Stomach (tissue), 19 donors: ENCODE measurements at places on chromosomes 6 and 20.

DNA sequence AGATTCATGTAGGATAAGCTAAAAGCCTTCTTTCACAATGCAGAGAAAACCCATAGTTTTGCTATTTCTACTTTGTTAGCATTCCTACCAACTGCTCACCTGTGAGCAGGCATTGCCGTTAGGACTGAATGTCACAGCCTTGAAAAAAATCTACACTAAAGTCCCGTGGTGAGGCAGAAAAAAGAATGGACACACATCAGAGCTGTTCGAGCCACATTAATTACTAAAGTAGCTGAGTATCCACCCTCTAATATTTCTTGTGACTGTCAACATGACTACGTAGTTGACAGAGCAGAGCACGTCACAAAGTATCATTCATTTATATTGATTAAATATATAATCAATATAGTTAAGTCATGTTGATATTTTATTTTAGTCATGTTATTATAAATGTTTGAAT is 10.1 kb downstream of the HDGFL1 start:
- no peak for DNase-seq

- DNase-seq: no peak
Observed at GRCh38 chr20:37111926-37112455, 16.2 kb upstream of the RBL1 start.

- DNase-seq: peak; percentile 85
Observed at GRCh38 chr6:32195902-32196681, 3.6 kb upstream of the GPSM3 start.

- peak; percentile 28 for DNase-seq
Observed at GRCh38 chr6:25670793-25671513, 18.9 kb downstream of the SCGN start.

DNA sequence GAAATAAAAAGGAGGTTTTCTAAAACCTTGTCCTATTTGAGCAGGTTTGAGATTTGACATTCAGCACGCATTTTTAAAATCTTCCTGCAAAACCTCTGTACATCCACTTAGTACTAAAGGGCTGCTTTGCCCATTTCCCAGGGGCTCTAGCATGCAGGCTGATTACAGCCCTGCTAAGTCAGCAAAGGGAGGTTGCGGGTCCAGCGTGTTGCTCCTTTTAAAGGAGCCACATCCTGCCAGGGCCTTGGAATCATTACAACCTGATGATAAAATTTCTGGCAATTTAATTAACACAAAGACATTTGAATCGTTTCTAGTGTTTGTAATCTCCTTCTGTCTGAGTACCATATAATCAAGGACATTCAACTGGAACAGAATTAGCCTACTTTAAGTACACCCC is 455.1 kb upstream of the CITED2 start:
- peak; percentile 11 for DNase-seq

- DNase-seq: no peak
Observed at GRCh38 chr6:36694616-36695015, 3.0 kb upstream of the RAB44 start.
